Pancreas (tissue), 10 donors: ENCODE measurements at places on chromosomes 5 and 9. TPM values are rescaled to one million over a fixed set of nuclear protein-coding genes. Genes with fewer than 3 reads are reported as not detected.
A peak's percentile ranks its signal among the peaks of the same experiment; 100 is the strongest.

Gene SPINK13
- not detected for total RNA-seq

Gene PTPRD
- total RNA-seq = 6.5 TPM

Gene C5orf58
- not detected for total RNA-seq

Gene TMEM174
- not detected for total RNA-seq

Gene ZNF462
- 4.0 TPM for total RNA-seq

Gene CTNNAL1
- 19.1 TPM for total RNA-seq

Gene SLC25A48
- 0.92 TPM for total RNA-seq

Gene MYO10
- total RNA-seq = 40.2 TPM

DNA sequence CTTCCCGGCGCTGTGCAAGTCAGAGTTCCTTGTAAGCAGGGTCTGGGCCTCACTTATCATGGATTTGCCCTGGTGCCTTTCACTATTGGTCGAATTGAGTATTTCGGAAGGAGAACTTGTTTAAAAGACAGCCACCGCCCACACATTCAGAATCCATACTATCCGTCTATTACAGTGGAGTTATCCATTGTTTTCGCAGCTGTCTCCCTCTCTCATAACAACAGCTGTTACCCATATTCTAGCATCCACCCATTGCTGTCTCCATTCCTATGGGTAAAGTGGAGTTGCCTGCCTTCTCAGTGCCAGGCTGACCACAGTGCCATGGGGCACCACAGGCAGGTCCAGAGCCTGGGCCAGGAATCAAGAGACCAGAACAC lies 20.2 kb downstream of the FAXDC2 start:
- no peak overlapping the region for H3K4me3 ChIP-seq
- no peak overlapping the region for H3K27ac ChIP-seq
- H3K4me1 ChIP-seq = no peaks in the 10 kb centered on the region
- no peak for DNase-seq
- no peaks in the 10 kb centered on the region for H3K27me3 ChIP-seq
- H3K36me3 ChIP-seq = no peaks in the 10 kb centered on the region

DNA sequence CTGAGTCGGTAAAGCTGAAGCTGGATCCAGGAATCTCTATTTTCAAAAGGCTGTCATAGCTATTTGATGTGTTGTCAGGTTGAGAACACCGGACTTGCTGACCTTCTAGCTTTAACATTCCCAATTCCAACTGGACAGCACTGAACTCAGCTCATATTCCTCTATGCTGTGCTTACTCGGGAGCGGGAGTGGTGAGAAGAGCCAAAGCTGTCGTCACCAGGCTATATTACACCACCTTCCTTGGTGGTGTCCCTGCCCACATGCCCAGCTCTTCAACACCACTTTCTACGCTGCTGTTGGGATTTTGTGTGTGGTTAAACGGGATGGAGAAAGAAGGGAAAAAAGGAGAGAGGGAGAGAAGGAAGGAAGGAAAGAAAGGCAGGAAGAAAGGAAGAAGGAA lies 653.6 kb downstream of the RAB3C start:
- H3K4me3 ChIP-seq = no peak overlapping the region
- H3K27ac ChIP-seq = no peak overlapping the region
- no peak for DNase-seq

GRCh38 chr9:127753622-127754021 lies 18.5 kb upstream of the TOR2A start:
- H3K4me1 ChIP-seq = no peaks in the 10 kb centered on the region
- H3K27me3 ChIP-seq = peaks cover 9% of the 10 kb centered on the region
- no peaks in the 10 kb centered on the region for H3K36me3 ChIP-seq
- H3K27ac ChIP-seq = no peak overlapping the region
- no peak for DNase-seq
- no peak overlapping the region for H3K4me3 ChIP-seq

DNA sequence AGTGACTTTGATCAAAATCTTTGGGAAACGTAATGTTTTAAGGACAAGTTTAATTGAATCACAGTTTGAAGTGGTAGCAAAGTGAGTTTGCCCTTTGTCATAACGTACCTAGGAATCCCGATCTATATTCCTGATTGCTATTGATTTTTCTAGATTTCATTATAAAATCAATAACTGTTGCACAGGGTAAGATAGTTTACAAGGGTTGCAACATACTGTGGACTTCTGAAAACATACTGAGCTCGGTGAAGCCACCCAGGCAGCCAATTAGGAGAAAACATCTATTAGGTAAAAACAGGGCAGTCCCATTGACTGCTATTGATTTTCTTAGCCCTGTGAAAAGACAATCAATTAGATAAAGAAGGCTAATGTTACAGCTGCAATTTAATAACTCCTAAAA lies 659.9 kb downstream of the ISL1 start:
- no peaks in the 10 kb centered on the region for H3K4me1 ChIP-seq
- H3K27ac ChIP-seq = no peak overlapping the region
- no peaks in the 10 kb centered on the region for H3K27me3 ChIP-seq
- H3K36me3 ChIP-seq = no peaks in the 10 kb centered on the region
- no peak for DNase-seq

GRCh38 chr5:91212714-91213092 lies 170.4 kb downstream of the ARRDC3 start:
- no peak overlapping the region for H3K27ac ChIP-seq
- no peak overlapping the region for H3K4me3 ChIP-seq
- no peaks in the 10 kb centered on the region for H3K27me3 ChIP-seq
- H3K4me1 ChIP-seq = no peaks in the 10 kb centered on the region
- DNase-seq = no peak

GRCh38 chr9:13427587-13427986 lies 148.1 kb upstream of the MPDZ start:
- no peak overlapping the region for H3K4me3 ChIP-seq
- no peaks in the 10 kb centered on the region for H3K4me1 ChIP-seq
- H3K27ac ChIP-seq = no peak overlapping the region
- peaks cover 7% of the 10 kb centered on the region for H3K27me3 ChIP-seq
- no peaks in the 10 kb centered on the region for H3K36me3 ChIP-seq

- H3K27me3 ChIP-seq = no peaks in the 10 kb centered on the region
- no peak overlapping the region for H3K27ac ChIP-seq
- no peaks in the 10 kb centered on the region for H3K36me3 ChIP-seq
- no peak for DNase-seq
- H3K4me3 ChIP-seq = no peak overlapping the region
Observed at GRCh38 chr5:96816411-96816939, 8.7 kb upstream of the ERAP1 start.

DNA sequence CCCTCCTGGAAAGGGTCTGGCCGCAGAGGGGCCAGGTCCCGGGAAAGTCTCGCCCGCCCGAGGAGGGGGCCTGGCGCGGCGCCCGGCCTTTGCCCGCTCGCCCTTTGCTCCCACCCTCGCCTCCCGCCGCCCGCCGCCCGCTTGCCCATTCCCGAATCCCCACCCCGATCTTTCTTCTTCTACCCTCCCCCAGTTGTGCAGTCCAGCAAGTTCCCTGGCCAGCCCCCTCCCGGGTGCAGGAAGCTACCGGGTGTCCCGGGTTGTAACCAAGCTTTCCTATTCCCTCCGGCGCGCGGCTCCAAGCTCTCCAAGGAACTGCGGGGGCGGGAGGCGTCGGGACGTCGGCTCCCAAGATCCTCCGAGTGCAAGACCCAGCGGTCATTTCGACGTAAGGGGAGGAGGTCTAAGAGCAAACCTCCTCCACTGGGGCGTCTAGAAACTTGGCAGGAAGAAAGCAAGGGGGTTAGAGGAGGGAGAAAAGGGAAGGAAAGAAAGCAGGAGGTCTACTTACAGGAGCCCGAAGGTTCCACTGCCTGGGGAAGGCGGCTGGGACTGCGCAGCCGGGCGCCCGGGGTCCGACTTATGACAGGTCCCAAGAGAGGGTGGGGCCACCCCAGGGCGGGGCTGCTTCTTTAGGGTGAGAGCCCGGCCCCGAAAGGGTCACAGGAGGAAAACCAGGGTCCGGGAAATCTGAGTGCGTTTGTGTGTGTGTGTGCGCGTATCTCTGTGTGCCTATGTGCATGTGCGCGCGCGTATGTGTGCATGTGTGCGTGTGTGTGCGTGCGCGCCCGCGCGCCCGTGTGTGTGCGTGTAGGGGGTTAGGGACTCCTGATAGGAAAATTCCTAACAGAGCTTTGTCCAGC lies at the start of gene PTGR1:
Gene PTGR1, minus strand, starts transcription at position 556 of the 863 bp plus-strand sequence. CDS start 2,225 bp downstream, outside the sequence.
- H3K4me3 ChIP-seq = peak within 1 kb of the TSS; percentile 59
- H3K4me1 ChIP-seq = no peaks in the 10 kb centered on the region
- no peaks in the 10 kb centered on the region for H3K36me3 ChIP-seq
- peak; percentile 86 for DNase-seq
- H3K27ac ChIP-seq = peak within 1 kb of the TSS; percentile 84
- no peaks in the 10 kb centered on the region for H3K27me3 ChIP-seq

GRCh38 chr5:140055152-140055551 lies 12.1 kb upstream of the NRG2 start:
- no peak for DNase-seq
- no peak overlapping the region for H3K4me3 ChIP-seq
- no peaks in the 10 kb centered on the region for H3K27me3 ChIP-seq

GRCh38 chr9:110890416-110890815 lies 147.9 kb downstream of the LPAR1 start:
- peaks cover 7% of the 10 kb centered on the region for H3K4me1 ChIP-seq
- no peaks in the 10 kb centered on the region for H3K27me3 ChIP-seq
- no peaks in the 10 kb centered on the region for H3K36me3 ChIP-seq
- no peak for DNase-seq
- H3K27ac ChIP-seq = no peak overlapping the region

DNA sequence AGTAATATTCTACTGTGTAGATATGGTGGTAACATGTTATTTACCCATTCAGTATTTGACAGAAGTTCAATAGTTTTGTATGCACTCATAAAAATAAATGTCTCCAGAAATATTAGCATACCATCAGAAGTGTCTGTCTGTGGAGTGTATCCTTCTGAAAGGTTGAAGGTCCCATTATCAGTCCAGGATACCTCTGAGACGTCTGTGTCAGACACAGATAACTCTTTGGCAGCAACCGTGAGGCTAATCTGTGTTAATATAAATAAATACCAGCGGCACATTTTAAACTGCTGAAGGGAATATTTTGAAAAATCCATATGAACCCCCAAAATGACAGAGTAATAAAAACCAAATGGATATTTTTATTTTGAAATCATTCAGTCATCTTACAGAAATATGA lies 11.9 kb upstream of the ZNF622 start:
- no peak overlapping the region for H3K4me3 ChIP-seq
- no peak for DNase-seq
- no peaks in the 10 kb centered on the region for H3K36me3 ChIP-seq
- H3K27ac ChIP-seq = no peak overlapping the region
- no peaks in the 10 kb centered on the region for H3K27me3 ChIP-seq
- H3K4me1 ChIP-seq = no peaks in the 10 kb centered on the region

DNA sequence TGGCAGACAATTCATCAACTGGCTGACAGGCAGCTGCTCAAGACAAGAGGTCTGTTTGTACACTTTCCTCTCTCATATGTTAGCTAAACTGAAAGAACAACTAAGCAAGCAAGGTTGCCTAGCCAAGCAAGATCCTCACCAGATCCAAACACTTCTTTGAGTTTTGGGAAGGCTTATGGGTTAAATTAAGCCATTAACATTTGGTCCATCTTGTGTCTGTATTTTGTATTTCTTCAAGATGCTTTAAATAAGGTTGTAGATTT lies 170.4 kb upstream of the RAI14 start:
- H3K27ac ChIP-seq = peak overlapping the region; percentile 42
- no peak for DNase-seq
- no peaks in the 10 kb centered on the region for H3K36me3 ChIP-seq
- H3K4me1 ChIP-seq = peaks cover 45% of the 10 kb centered on the region

GRCh38 chr9:115766370-115766955 lies 387.1 kb upstream of the PAPPA start:
- H3K4me3 ChIP-seq = no peak overlapping the region
- peaks cover 14% of the 10 kb centered on the region for H3K4me1 ChIP-seq
- no peaks in the 10 kb centered on the region for H3K27me3 ChIP-seq
- H3K36me3 ChIP-seq = no peaks in the 10 kb centered on the region

DNA sequence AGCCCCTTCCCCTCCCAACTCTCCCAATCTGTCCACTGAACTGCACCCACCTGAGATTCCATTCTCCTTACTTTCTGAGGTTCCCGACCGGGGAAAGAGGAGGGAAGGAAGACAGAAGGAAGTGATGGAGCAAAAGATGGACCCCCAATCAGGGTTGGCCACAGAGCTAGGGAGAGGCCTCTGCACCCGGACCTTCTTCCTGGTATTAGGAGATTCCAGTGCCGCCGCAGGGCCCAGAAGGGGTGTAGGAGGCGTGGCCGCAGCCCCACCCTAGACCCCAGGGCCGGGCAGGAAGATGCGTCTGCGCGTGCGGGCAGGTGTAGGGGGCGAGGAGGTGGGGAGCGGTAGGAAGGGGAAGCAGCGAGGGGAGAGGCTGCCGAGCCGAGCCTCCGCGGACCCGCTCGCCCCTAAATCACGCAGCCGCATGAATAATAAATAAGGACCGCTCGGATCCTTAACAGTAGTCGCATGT lies 104.2 kb upstream of the MVB12B start:
- no peaks in the 10 kb centered on the region for H3K27me3 ChIP-seq
- H3K27ac ChIP-seq = no peak overlapping the region
- DNase-seq = no peak
- no peaks in the 10 kb centered on the region for H3K4me1 ChIP-seq

DNA sequence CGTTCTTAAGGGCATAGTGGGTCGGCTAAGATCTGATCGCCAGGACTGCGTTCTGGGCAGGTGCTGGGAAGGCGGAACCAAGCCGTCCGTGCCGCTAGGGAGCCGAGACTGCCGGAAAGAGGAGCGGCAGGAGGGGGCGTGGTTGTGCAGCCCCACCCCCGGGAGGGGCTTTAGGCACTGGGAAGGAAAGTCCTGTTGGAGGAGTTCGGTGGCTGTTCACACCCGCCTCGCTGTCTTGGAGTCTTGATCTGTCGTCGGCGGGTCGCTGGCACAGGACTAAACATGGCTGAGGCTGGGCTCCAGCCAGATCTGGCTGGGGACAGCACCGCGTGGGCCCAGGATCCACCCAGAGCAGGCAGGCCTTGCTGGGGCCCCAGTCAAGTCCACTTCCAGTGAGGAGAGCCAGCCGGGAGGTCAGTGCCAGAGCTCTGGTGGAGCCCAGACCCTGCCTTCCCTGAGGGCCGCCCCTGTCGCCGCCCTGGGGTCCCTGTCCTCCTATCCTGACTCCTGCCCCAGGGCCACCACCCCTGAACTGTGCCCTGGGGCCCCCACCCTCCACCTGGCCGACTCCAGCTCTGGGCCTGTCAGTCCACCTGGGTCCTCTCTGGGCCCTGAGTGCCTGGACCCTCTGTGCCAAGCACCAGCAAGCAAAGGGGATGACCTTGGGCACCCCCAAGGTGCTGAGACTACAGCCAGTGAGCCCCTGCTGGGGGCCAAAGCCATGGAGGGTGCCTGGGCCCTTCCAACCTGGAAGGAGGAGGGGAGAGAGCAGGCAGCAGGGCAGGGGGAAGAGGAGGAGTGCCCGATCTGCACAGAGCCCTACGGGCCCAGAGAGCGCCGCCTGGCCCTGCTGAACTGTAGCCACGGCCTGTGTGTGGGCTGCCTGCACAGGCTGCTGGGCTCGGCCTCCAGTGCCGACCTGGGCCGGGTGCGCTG lies 4.5 kb downstream of the RNF208 start:
- peak overlapping the region; percentile 46 for H3K4me3 ChIP-seq
- peak; percentile 92 for DNase-seq

DNA sequence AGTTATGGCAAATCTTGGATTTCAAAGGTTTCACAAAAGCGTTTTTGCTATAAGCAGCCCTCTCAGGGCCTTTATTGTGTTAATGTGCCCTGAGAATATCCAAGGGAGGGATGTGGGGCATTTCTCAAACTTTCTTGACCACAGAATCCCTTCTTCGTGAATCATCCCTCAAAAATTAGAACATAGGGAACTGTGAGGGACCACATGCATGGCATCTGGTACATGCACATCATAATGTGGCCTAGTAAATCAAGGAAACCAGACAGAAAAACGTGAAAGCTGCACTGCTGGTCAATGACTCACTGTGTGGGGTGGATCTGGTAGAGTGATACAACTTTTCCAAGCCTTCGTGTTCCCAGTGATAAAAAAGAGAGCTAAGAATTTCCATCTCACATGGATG lies 22.4 kb downstream of the DDX31 start:
- DNase-seq = no peak
- H3K36me3 ChIP-seq = peaks cover 27% of the 10 kb centered on the region
- no peak overlapping the region for H3K27ac ChIP-seq
- H3K4me1 ChIP-seq = no peaks in the 10 kb centered on the region
